Psoas muscle (tissue), 8 donors: ENCODE measurements at places on chromosomes 16 and 17.

GRCh38 chr16:30416624-30417528, 9.5 kb downstream of the ZNF771 start:
- no peak for DNase-seq

DNA sequence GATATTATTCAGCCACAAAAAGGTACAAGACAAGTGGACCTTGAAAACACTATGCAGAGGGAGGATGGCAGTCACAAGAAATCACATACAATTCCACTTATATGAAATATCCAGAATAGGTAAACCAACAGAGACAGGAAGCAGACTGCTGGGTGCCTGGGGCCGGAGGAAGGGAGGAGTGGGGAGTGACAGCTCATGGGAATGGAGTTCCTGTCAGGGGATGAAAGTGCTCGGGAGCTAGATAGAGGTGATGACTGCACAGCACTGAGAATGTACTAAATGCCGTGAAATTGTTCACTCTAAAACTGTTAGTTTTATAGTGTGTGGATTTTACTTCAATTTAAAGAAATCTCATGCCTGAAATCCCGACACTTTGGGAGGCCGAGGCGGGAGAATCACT, 74.2 kb upstream of the MED9 start:
- no peak for DNase-seq

- DNase-seq = no peak
These were observed 60.1 kb upstream of the WSB1 start for GRCh38 chr17:27233776-27234175.

DNA sequence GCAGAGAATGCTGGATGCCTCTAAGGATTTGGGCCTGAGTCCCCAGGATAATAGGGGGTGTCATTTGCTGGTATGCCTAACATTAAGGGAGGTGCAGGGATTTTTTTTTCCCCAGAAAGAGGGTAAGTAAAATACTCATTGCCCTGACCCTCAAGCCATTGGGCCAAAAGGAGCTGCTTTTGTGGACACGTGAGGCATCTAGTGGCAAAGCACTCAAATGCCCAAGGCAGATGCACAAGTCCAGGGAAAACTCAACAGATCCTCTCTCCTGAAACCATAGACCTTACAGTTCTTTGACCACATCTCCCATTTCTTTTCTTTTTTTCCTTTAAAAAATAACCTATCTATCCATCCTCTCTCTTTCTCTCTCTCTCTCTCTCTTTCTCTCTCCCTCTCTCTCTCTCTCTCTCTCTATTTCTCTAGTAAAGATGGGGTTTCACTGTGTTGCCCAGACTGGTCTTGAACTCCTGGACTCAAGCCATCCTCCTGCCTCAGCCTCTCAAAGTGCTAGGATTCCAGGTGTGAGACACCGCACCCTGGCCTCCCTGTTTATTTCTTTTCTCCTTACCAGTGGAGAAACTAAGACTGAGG, 11.8 kb downstream of the IRX5 start:
- DNase-seq = no peak

- DNase-seq = no peak
These were observed 4.5 kb downstream of the KRT9 start for GRCh38 chr17:41567317-41567716.

DNA sequence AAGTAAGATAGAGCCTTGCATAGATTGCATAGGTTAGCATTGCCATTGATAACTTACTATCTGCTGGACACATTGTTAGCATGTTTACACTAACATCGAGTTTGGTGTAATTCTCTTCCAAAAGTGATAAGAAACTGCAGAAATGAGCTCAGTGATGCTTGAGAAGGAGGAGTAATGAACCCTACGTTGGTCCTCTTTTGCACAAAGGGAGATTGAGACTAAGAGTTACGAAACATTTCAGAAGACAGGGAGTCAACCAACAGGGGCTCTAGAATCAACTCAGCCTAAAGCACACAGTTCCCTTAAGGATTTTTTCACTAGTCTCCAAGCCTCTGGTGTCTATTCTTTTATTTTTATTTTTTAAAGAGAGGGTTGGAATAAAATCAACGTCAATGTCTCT, 6.8 kb downstream of the CCL7 start:
- DNase-seq = no peak

GRCh38 chr17:71760062-71760720, 360.6 kb upstream of the SOX9 start:
- DNase-seq = no peak

DNA sequence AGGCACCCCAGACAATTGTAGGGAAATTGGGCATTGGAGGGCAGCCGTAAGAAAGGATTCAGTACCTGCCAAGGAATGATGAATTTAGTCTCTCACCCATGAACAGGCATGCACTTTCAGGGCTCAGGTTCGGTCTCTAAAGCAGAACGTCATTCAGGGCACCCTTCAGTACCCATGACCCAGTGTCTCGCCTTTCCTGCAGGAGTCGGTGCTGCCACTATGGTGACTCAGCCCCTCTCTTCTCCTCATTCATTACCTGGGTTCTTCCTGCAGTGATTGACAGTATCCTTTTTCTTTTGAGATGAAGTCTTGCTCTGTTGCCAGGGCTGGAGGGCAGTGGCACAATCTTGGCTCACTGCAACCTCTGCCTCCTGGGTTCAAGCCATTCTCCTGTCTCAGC, 8.4 kb downstream of the SOST start:
- no peak for DNase-seq

DNA sequence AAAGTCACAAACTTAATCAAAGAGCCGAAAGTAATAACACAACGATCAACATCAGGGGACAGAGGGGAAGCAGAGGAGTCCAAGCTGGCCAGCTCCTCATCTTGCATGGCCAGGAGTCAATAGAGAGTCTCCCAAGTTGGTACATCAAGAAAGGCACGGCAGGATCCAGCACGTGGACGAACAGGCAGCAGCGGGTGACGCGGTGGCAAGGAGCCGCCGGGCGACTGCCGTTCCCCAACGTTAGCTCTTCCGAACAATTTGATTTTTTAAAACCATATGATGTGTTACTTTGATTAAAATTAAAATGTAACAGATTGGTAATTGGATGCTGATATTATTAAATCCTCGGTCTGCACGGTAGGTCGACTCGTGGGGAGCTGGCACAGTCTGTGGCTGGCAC, 81.8 kb upstream of the DOC2B start:
- no peak for DNase-seq

DNA sequence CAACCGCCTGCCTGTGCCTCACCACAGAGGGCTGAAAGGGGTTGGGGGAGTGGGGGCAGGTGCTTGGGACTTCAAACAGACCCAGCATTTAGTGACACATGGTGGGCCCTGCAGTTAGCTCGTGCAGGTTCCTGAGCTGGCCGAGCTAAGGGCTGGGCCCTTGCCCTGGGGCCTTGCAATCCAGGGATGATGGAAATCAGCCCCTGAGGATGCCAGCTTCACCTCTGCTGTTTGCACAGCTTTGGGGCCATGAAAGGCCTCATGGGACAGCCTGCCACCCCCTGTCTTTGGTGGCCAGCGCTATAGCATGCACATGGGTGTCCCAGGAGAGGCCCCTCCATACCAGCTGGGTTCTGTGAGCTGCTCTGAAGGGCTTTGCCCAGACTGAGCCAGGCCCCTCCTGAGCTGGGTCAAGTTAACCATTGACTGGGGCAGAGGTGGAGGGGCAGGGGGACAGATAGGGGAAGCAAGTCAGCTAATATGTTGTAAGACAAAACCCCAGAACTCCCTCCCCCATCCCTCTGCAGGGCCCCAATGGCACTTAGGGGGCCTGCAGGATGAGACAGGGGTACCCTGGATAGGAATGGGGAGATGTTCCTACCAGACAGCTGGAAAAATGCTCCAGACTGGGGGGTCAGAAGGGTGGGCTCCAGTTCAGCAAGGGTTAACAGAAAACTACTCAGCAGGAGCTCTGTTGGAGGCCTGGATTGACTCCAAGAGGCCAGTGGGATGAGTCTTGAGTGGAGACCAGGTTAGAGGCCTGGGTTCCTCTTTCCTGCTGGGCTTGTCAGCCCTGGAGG, 692 bp downstream of the PRR15L start:
- no peak for DNase-seq

GRCh38 chr16:75247249-75247648, 4.2 kb downstream of the BCAR1 start:
- no peak for DNase-seq

GRCh38 chr16:82344157-82344556, 174.1 kb upstream of the MPHOSPH6 start:
- DNase-seq = no peak

DNA sequence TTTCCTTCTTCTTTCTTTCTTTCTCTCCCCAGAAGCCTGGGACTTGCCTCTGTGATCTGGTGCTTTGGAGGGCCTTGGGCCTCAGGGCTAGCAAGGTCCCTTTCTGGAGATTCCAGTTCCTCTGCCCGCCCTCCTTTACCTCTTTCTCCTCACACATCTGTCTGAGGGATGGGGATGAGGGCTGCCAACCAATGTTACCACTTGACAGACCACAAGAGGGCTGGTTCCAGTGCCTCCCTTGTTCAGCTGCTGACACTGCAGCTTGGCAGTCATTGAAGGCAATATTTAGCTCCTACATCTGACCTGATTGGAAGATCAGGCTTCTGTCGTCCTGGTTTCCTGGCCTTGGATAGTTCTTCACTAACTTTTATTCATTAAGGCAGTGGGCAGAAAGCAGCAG, 3.6 kb upstream of the ZNF652 start:
- no peak for DNase-seq

- DNase-seq = no peak
These were observed 104.3 kb downstream of the AXIN2 start for GRCh38 chr17:65457183-65457582.

DNA sequence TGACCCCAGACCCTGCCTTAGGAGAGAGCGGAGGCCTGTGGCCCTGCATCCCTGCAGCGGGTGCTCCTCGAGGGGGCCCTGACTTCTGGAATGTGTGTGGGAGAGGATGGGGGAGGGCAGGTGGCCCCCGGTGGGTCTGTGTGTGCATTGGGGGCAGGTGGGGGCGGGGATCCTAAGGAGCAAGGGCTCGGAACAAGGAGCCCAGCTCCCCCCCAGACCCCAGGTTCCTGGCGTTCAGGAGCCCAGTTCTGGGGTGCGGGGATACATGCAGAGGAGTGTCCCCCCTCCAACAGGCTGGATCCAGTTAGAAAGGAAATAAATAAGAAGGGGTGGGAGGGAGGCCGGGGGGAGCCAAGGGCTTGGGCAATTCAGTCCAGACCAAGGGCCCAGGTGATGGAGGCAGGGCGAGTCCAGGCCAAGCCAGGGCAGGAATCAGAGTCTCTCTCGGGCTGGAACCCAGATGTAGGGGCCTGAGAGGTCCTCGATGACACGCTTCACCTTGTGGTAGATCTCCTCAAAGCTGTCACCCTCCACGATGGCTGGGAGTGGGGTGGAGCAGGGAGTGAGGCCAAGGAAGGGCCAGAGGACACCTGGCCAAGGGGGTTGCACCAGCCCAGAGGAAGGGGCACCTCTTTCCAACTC, 11.2 kb upstream of the ASGR1 start:
- DNase-seq = no peak

DNA sequence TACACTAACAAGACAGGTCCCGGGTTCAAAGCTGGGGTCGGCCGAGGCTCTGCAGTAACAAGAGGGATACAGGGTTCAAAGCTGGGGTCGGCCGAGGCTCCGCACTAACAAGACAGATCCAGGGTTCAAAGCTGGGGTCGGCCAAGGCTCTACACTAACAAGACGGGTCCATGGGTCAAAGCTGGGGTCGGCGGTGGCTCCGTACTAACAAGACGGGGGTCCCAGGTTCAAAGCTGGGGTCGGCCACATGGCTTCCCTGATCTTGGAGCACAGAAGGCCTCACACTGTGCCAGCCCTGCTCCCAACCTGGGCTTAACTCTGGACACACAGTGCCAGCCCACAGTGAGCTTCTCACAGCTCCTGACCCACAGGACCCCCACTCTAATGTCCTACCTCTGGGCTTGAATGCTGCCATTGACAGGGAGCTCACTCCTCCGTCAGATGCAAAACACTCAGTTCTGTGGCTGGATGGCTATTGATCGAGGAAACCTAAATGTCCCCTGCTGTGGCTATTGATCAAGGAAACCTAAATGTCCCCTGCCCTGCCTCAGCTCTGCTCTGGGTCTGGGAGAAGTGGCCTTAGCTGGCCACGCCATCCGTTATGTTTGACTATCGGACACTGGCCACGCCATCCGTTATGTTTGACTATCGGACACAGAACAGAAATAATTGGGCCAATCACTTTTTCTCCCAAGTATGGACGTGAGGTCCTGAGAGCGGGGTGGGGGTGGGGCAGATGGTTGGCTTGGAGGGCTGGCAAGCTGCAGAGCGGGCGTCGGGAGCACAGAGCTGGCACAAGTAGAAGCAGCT, 54.6 kb upstream of the DOC2B start:
- DNase-seq = no peak

- no peak for DNase-seq
These were observed 753.2 kb upstream of the EEF2KMT start for GRCh38 chr16:5850632-5851392.

GRCh38 chr16:12268606-12269005, 292.1 kb downstream of the SNX29 start:
- no peak for DNase-seq

DNA sequence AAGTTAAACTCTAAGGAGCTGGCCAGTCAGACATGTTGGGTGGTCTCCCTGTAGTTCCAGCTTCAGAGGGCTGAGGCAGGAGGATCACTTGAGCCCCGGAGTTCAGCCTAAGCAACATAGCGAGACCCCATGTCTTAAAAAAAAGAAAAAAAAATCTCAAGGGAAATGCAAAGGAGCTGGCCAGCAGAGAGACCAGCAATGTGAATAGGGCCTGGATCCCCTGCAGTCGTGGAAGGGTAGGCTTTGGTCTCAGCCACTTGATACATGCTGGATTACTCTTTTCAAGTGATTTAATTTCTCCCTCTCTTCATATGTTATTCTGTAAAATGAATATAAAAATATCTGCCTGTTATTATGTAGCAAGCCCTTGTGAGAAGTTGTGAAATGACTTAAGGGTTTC, 207.7 kb downstream of the SPECC1 start:
- no peak for DNase-seq

DNA sequence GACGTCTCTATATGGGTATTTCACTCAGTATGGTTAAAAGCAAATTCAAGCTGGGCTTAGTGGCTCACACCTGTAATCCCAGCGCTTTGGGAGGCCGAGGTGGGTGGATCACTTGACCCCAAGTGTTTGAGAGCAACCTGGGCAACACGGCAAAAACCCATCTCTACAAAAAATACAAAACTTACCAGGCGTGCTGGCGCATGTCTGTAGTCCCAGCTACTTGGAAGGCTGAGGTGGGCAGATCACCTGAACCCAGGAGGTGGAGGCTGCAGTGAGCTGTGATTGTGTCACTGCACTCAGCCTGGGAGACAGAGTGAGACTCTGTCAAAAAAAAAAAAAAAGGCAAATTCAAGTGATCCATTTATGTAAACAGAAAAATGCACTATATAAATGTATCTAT, 1.3 kb upstream of the TNFRSF17 start:
- DNase-seq = no peak

GRCh38 chr17:31321966-31322365, 544 bp upstream of the EVI2A start:
- DNase-seq = no peak

DNA sequence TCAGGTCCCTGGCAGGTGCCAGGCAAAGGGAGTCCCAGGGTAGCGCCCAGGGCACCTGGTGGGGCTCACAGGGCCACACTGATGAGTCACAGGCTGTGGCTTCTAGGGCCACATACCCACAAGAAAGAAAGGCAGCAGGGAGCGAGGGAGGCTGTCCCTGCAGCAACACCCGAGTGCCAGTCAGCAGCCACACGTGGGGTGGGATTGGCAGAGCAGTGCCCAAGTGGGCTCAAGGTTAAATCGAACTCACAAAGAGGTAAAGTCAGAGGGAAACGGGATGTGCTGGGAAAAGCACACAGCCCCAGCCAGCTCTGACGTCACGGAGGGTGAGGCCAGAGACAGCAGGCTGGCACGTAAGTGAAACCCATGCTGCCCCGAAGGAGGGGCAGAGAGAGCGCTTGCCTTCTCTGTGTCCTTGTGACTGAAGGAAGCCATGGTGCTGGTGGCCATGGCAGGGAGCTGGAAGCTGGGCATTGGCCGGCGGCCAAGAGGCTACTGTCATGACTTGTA, 33.8 kb downstream of the FA2H start:
- DNase-seq = peak; percentile 51
